CD4-positive, alpha-beta T cell treated with Interleukin-10 for 1 hour (primary cell): ENCODE measurements at places on chromosomes 2 and 18.
A peak's percentile ranks its signal among the peaks of the same experiment; 100 is the strongest.

DNA sequence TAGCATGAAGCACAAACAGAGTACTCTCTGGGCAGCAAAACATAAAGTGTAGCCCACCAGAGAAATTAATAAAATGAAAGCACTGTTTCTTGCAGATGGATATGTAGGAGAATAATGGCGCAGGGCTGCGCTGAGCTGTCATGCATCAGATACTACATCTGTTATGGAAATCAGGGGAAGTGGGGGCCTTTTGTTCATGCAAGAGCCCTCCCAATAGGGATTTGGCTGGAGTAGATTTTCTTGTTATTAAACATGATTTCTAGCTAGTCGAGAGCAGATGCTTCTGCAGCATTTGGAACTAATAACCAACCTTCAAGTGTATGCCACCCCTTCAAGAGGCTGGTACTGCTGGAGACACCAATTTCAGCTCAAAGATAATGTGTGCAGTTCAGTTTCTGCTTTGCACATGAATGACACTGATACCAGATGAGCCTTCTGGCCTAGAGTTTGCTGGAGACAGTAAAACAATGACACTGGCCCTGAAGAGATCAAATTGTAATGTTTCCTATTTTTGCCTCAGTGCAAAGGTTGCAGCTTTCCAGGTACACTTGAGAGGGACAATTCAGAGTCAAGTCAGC lies 58.0 kb downstream of the RND3 start:
- no peak for DNase-seq

DNA sequence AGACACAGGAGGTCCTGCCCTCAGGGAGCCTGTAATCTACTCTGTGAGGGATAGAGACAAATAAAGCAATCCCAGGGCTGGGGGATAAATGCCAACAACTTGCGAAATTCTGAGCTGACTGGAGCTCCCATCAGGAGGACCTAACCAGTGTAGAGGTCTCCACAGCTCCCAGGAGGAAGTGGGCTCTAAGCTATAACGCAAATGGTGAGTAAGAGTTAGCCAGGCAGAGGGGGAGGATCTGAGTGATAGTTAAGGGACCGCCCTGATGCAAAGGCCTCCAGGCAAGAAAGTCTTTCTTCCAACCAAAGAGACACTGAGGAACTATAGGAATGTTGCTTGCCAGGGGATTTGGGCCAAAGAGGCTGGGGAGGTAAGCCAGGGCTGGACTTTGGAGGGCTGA lies 16.0 kb upstream of the ZNF532 start:
- no peak for DNase-seq

DNA sequence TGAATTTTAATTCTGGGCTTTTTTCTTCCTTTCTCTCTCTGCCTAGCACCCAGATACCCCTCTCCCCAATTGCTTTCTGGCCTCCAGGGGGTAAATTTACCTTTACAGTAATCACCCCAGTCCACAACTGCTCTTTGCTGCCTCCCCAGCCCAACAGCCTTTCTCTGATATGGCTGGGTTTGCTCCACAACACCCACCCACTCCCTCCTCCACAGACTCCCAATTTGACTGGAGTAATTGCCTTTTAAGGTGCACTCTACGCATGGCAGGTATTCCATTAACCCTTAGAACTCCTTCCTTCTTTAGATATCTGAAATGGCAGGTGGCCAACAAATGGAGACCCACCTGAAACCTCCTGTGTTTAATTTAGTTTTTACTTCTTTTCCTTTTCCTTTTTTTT lies 3.6 kb downstream of the CELF4 start:
- no peak for DNase-seq

DNA sequence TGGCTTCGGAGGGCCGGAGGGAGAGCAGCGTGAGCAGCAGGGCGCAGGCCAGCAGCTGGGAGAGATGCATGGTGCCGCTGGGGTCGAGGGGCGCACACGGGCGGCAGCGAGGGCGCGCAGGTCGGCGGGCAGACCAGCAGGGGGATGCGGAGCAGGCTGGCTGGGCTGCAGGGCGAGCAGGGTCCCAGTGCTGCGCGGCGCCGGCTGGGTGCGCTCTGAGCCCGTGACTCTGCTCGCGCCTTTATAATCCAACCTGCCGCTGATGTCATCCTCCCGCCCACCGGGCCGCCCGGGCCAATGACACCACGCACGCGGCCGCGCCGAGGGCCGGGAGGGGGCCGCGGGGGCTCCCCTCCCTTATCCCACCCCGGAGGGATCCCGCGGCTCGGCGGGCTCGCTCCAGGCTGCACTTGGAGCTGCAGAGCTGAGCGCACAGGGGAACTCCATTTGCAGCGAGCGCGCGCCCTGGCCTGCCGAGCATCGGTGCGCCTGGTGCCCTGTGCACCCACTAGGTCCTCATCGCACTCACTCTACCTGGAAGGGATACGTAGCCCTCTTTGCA lies at the start of gene NPPC:
NPPC (minus strand) TSS at position 217 of the 562 bp plus-strand sequence; CDS start at position 70, 147 bp downstream.
- peak; percentile 35 for DNase-seq

DNA sequence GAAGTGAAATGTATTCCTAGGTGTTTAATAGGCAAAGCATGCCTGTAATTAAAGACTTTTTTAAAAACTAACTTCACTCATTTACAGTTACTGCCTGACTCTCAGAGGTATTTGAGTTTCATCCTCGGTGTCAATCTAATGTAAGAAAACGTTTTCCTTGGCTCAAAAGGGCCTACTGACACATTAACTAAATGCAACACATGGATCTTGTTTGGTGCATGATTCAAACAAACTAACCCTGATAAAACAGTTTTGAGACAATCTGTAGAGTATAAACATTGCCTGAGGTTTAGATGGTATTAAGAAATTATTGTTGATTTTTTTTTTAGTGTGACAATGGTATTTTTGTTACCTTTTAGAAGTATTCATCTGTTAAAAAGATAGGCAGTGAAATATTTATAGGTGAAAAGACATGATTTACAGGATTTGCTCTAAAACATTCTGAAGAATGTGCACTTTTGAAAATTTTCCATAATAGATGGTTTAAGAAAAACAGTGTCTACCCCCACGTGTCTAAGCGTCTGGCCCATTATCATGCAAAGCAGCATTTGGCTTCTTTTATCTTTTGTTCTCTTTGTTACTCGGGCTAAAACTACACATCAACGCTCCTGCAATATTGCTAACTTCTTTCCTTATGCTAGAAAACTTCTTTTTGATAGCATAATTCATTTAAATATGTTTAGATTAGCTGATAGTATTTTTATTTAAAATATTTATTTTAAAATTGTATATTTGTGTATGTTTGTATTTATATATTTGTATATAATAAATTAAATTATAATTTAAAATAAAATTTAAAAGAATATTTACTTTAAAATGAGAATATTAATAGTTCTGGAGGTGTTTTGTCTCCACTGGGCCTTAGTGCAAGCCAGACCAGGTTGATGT lies 160.2 kb upstream of the NDUFV2 start:
- no peak for DNase-seq

DNA sequence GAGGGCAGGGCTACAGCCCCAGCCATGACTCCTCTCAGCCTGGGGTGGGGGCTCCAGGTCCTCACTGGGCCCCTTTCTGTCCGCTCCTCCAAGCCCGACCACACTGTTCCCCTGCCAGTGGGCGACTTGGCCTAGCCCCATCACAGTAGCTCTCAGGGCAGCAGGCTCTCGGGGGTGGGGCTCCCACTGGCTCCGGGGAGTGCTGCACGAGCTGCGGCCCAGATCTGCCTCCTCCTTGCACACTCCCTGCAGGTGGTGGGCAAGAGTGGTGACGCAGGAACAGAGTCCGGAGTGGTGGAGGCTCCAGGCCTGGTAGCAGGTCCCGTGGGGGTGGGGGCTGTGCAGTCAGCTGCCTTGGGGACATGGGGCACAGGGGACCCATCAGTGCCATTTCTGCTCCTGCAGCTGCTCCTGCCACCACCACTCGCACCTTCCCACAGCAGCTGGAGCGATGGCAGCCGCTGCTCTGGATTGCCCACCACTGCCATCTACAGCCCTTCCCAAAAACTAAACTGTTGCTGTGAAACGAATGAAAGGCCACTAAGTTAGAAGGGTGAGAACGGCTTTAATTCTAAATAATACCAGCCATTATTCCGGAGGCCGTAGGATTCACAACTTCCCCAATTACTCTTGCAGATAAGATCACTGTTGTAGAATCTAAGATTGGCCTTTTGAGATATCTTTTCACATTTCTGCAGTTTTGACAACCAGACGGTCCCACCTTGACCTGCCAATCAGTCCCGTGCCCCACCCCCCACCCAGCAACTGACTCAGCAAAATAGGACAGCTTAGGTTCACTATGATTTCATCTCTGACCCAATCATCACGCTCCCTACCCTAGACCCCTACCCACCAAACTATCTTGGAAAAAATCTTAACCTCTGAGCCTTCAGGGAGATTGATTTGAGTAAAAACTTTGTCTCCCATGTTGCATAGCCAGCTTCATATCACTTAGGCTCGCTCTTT lies 530.2 kb downstream of the DCC start:
- DNase-seq, result no peak

GRCh38 chr18:6219116-6219717 lies 195.5 kb downstream of the L3MBTL4 start:
- no peak for DNase-seq

DNA sequence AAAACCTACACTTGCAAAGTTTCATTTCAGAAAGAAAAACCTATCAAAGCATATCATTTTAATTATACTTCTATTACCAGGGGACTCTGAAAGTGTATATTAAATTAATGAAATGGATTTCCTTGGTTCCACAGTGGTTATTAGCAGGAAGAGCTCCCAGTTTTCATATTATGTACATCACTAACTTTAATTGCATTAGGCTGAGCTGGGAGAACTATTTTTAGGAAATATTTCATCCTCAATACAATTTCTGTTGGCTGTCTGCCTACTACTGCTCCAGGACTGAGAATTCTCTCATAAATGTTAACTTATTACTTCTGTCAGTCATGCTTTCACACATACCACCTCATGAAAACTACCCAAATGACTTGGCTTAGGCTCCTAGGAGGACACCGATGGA lies 301.4 kb downstream of the CMPK2 start:
- no peak for DNase-seq

GRCh38 chr18:72378016-72378415 lies 166.1 kb downstream of the CBLN2 start:
- no peak for DNase-seq

- no peak for DNase-seq
These were observed 24.2 kb upstream of the E2F6 start for GRCh38 chr2:11490194-11490593.

GRCh38 chr2:116979916-116980764 lies 834.4 kb upstream of the DDX18 start:
- DNase-seq, result no peak

- no peak for DNase-seq
These were observed 18.5 kb downstream of the GKN1 start for GRCh38 chr2:68992933-68993332.

GRCh38 chr2:232142049-232142448 lies 180.5 kb downstream of the DIS3L2 start:
- peak; percentile 22 for DNase-seq

- no peak for DNase-seq
These were observed 56.0 kb downstream of the BARD1 start for GRCh38 chr2:214753455-214753854.

GRCh38 chr2:145064511-145064910 lies 544.6 kb upstream of the ZEB2 start:
- no peak for DNase-seq

DNA sequence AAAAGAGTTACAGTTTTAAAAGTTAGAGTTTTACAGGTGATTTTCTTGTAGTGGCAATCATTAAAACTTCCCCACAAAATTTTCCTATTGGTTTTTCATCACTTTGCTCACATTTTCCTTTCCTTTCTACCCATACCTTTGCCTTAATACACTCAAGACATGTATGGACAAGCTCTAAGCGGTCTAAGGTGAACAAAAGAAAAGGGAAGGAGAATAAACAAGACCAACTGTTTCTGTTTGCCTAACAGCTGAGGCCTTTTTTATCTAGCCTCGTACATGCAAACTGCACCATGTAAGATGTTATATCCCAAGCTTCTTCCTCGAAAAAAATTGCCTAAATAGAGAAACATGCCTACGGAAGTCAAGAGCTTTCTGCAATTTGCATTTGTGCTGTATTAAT lies 33.9 kb upstream of the TBC1D8 start:
- DNase-seq, result no peak

GRCh38 chr2:46181306-46181705 lies 115.9 kb upstream of the EPAS1 start:
- DNase-seq, result no peak

DNA sequence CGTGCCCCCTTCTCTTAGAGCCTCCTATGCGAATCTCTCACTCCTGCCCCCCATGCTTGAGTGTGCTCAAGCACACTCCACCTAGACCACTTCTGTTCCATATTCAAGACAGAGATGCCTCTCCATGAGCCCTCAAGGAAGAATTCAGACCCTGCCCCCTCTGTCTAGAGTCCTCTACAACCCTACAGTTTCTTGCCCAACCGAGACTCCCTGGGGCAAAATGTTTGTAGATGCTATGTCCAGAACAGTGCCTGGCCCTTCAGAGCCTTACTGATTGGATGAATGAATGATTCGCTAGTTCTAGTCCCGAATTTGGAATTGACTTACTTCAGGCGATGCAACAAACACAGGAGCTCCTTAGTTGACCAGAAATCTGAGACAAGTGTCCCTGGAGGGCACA lies 8.7 kb downstream of the APCDD1 start:
- DNase-seq, result no peak

- DNase-seq, result peak; percentile 66
These were observed 94.4 kb upstream of the TGFA start for GRCh38 chr2:70647873-70648481.

GRCh38 chr18:5604778-5605177 lies 61.0 kb upstream of the EPB41L3 start:
- no peak for DNase-seq

DNA sequence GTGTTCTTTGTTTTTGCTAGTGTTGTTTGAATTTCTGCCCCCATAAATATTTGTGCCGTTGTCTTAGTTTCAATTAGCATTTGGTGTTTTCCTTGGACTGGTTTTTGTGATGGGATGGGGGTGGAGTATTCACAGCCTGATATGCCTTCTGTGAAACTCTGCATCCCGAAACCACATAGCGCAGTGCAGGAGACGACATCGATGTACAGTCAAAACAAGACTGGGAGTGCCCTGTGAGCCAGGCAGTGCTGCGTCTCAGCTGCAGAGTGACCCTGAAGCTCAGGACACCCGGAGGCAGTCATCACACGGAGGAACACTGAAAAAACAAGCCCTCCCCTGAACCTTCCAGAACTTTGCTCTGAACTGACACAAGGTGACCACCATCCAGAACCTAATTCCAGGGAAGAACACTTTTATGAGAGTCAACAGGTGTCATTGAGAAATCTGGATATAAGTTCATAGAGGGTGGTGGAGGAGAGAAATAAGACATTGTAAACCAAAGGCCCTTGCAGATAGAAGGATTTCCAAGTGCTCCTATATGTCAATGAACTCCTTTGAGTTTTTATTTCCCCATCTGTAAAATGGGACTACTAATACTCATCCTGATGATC lies 61.2 kb upstream of the CABLES1 start:
- no peak for DNase-seq

DNA sequence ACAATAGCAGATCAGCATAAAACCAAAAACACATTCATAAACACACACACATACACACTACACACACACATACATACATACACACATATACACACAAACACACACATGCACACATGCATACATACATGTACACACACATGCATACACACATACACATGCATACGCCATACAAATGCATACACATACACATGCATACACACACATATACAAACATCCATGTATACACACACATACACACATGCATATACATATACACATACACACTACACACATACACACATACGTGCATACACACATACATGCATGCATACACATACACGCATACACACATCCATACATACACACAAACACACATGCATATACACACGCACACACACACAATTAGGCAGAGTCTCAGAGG lies 490.1 kb downstream of the TNS1 start:
- DNase-seq, result no peak

- no peak for DNase-seq
These were observed 131.8 kb downstream of the CSRNP3 start for GRCh38 chr2:165601065-165601830.
